Transverse colon (tissue), 4 donors: ENCODE measurements at places on chromosomes 3 and 15. TPM values are rescaled to one million over a fixed set of nuclear protein-coding genes. Genes with fewer than 3 reads are reported as not detected.
A peak's percentile ranks its signal among the peaks of the same experiment; 100 is the strongest.

CCDC39 gene
- total RNA-seq, result not detected

DNA sequence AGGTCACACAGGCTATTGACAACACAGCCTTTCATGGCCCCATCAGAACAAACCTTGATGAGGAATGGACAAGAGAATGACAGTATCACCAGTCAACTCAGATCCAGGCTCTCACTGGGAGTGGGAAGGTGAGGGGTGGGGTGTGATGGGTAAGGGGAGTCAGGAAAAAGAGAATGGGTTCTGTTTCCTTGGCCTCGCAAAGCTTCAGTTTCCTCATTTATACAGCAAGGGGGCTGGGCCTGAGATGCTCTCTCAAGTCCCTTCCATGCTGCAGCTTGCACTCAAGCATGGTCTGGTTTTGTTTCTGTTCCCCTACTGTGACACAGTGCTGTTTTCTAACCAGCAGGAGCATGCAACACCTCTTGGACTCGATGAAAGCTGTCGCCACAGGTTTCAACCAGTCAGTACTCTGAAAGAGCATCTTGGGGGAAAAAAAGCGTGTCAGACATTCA lies 65.7 kb upstream of the IL12A start:
- no peaks in the 10 kb centered on the region for H3K27me3 ChIP-seq
- DNase-seq, result no peak
- H3K36me3 ChIP-seq, result no peaks in the 10 kb centered on the region
- H3K4me1 ChIP-seq, result no peaks in the 10 kb centered on the region
- H3K4me3 ChIP-seq, result no peak overlapping the region
- H3K27ac ChIP-seq, result no peak overlapping the region

DNA sequence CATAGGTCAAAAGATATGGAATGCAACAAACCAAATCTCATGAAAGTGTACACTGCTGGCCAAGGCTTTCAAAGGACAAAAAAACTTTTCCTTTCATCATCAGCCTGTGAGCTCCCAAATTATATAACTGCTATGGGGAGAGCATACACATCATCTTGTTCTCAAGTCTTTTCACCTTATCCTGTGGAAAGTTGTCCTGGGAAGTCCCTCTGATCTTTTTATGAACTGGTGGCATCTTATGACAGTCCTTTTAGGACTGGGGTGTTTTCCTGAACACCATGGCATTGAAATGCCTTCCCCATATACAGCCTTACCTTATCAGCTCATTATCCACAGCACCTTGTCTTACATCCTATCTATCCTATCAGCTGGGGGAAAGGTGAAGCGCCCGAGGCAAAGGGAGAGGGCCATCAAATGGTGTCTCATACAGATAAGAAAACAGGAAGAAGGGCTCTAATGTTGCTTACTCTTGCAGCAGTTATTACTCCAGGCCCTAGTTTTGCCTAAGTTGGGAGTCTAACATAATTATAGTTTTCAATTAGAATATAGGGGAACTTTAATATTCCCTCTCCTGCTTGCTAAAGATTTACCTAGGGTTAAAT lies 61.5 kb upstream of the GOLIM4 start:
- H3K36me3 ChIP-seq, result no peaks in the 10 kb centered on the region
- H3K4me1 ChIP-seq, result no peaks in the 10 kb centered on the region
- no peak overlapping the region for H3K4me3 ChIP-seq
- no peak for DNase-seq
- H3K27ac ChIP-seq, result no peak overlapping the region

C3orf20 gene
- not detected for total RNA-seq

DNA sequence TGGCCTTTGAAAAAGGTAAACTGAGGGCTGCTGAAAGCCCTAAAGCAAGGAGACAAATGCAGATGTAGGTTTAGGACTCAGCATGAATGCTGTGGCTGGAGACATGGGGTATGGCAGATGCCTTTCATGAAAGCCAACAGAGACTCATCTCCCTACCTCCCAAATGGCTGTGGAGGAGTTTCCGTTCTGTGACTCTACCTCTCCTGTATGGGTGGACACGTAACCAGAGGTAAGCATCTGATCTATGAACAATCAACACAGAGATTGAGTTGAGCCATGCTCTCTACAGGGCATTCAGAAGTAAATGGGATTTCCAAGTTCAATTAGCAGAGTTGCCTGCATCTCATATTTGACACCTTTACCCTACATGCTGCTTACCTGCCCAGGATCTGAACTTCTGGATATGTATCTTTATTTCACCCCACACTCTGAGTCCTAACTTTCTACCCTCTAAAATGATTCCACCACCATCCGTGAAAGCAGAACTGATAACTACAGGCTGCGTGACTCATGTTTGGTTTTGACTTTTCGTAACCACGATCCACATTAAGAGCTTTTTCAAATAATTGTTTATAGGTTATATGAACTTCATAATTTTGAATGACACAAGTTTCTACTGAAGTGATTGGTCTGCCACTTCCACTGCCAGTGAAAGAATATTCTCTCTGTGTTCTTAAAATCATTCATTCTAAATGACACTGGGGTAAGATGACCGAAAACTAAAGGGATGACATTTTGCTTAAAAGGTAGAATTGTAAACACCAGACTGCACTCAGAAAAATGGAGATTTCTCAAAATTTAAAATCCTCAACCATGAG lies 1058.7 kb downstream of the FHIT start:
- H3K36me3 ChIP-seq, result no peaks in the 10 kb centered on the region
- DNase-seq, result no peak
- H3K4me3 ChIP-seq, result no peak overlapping the region
- H3K4me1 ChIP-seq, result no peaks in the 10 kb centered on the region

- no peak overlapping the region for H3K27ac ChIP-seq
- H3K4me1 ChIP-seq, result no peaks in the 10 kb centered on the region
- no peak for DNase-seq
- no peak overlapping the region for H3K4me3 ChIP-seq
These were observed 50.6 kb upstream of the SGO1 start for GRCh38 chr3:20236603-20237002.

ARRDC4 gene
- 44.4 TPM for total RNA-seq

DNA sequence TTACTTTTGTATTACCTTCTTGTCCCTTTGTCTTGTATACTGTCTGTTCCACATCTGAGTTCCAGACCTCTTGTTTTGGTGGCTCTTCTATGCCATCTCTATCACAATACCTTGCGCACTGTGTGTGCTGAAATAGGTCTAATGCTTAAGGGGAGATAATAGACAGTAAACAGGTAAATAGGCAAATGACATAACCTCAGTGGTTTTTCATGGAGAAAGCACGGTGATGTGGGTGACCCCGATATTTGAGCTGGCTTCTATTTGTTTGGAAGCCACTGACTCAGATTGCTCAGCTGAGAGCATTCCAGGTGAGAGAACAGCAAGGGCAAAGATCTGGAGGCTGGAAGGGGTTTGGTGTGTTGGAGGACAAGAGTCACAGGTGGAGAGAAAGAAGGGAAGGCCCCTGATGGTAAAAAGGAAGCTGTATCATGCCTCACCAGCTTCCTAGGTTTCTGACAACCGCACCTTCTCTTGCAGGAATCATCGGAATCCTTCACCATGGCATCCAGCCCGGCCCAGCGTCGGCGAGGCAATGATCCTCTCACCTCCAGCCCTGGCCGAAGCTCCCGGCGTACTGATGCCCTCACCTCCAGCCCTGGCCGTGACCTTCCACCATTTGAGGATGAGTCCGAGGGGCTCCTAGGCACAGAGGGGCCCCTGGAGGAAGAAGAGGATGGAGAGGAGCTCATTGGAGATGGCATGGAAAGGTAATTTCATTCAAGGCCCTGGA lies 795 bp downstream of the MCM2 start:
- no peak for DNase-seq
- H3K27ac ChIP-seq, result peak overlapping the region; percentile 71
- H3K27me3 ChIP-seq, result no peaks in the 10 kb centered on the region
- H3K4me1 ChIP-seq, result peaks cover 4% of the 10 kb centered on the region
- H3K4me3 ChIP-seq, result peak overlapping the region; percentile 46
- H3K36me3 ChIP-seq, result no peaks in the 10 kb centered on the region
